Fibroblast of villous mesenchyme (primary cell): ENCODE measurements at places on chromosomes 1 and 21.

DNA sequence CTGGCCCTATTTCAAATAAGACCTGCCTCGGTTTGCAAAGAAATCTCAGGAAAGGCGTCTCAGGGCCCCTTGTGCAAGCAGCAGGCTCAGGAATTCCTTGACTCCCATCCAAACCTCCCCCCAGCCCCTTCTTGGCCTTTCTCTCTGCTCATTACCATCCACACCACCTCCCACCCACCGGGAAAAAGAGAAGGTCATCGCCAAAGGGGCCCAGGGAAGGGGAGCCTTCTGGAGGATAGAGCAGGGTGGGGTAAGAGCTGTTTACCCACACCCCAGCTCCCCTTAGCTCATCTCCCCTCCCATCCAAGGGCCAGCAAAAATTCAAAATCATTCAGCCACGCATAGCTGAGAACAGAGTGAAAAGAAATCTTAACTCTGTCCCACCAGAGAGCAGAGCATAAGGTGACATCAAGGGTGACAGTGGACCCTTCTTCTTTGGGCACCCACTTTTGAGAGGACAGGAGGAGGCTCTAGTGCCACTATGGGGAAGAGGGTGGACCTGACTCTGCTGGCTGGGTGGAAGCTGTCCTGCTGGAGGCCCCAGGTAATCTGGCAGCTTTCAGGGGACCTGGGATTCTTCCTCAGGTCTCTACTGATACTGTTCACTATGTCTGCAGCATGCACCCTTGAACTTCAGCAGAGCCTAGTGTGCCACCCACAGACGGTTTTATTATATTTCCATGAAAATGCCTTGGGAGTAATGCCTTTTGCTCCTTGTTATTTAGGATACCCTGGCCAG lies 3.9 kb upstream of the WNT2B start:
- DNase-seq, result no peak

DNA sequence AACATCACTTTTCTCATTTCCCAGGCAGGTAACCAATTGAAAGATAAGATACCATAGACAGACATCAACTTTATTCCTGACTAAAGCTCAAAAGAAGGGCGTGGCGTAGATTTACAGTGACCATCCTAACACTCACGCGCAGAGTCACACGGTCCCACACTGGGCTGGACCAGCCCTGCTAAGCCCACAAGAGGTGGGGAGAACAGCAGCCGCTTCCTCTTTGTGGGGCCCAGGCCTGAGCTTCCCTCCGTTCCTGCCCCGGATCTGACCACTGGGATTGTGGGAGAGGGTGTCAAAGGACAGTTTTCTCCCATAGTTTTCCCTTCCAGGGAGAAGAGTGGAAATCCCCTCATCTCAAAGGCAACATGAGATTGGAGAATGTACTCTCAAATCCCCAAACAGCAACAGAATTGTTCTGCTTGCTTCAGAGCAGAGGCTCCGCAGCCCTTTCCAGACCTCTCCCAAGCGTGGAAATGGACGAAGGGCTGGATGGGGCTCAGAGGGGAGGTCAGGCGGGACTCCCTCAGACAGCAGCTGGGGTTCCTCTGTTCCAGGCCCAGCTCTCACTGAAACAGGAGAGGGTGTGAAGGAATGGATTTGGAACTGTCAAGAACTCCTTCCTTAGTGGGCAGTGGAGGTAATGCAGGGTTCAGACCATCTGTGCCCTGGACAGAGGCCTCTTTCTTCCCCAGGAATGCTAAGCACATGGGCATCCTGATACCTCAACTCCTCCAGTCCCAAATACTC lies 33.7 kb downstream of the L1TD1 start:
- DNase-seq, result no peak

DNA sequence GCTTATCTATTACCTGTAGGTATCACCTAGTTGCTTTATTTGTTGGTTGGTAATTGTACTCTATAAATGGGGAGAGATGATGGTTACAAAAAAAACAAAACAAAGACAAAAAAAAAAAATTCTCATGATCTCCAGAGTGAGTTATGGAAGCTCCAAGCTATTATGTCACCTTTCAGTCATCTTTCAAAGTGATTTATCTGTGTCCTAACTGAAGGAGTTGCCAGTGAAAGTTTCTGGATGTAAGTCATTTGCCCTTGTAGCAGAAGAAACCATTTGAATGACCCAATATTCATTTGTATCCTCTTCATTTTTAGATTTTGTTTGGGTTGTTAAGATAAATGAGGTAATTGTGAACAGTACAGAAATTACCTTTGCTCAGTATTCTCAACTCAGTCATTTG lies 3.6 kb downstream of the SLC35F3 start:
- DNase-seq, result no peak

GRCh38 chr1:234692966-234693580 lies 83.1 kb upstream of the IRF2BP2 start:
- DNase-seq, result no peak

DNA sequence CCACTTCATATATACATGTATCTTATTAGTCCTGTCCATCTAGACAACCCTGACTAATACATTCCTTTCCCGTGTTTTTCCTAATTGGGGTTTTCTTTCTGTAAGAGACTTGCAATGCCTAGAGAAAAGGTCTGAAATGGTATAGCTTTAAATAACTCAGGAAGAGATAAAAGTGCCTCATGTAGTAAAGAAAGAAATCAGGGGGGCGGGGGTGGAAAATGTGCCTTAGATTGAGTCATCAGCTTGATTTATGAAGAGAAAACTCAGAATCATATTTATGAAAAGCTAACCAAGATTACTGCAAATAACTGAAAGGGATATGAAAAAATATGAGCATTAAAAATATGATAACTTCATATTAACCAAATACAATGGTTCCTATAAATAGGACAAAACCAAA lies 345.8 kb upstream of the CHRM3 start:
- no peak for DNase-seq

DNA sequence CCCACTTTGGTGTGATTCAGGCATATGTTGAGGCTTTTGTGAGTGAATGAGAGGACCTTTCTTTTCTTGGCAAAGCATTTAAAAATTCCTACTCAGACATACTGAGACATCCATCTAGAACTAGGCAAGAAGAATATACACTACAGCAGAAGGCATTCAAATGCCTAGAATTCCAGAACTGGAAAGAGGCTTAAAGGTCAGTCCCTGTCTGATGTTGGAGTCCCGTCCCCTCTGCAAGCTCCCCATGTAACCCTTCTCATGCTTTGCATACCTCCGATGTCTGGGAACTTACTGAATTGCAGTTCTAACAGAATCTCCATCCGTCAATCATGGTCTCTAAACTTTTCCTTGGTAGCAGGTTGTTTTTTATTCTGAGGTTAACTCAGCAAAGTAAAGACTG lies 152.9 kb downstream of the ATP6V1G3 start:
- DNase-seq, result no peak
